Activated CD8-positive, alpha-beta memory T cell treated with anti-CD3 and anti-CD28 coated beads, Interleukin-2, amount 10 ng/mL, durations not matched to agents 7 days and 5 days (primary cell): ENCODE measurements at places on chromosomes 7 and 10. TPM values are rescaled to one million over a fixed set of nuclear protein-coding genes. Genes with fewer than 3 reads are reported as not detected.

Gene HOGA1
- not detected for total RNA-seq

Gene FOXP2
- 0.28 TPM for total RNA-seq

Gene RET
- 0.38 TPM for total RNA-seq

Gene CAMK1D
- total RNA-seq, result 2.8 TPM

Gene HACD1
- 6.6 TPM for total RNA-seq

Gene TEX36
- not detected for total RNA-seq

Gene INHBA
- total RNA-seq, result not detected

Gene PARG
- total RNA-seq, result 29.1 TPM

DNA sequence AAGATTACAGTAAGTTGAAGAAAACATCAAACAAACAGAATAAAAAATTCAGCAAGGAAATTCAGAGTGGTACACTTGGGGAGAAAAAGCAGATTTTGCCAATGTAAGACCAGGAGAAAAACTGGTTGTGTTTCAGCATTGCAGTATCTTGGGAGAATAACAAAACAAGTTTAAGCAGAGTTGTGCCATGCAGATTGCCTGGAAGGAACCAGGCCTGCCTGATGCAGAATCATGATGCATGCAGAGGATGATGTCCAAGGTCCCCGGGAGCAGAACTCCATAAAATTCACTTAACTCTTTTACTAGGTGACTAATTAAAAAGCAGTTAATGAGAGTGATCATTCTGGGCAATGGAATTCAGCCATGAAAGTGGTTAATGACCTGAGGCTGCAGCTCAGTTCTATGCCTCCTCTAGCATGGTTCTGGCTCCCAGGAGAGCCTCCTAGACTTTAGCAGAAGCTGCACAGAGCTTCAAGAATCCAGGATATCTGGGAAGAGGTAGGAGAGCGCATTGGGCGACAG, 379.7 kb upstream of the C7orf33 start:
- no peak overlapping the region for H3K27ac ChIP-seq
- no peak overlapping the region for H3K4me3 ChIP-seq
- H3K27me3 ChIP-seq, result peaks cover 9% of the 10 kb centered on the region
- no peak for DNase-seq

GRCh38 chr7:117459735-117460134, 20.1 kb upstream of the CFTR start:
- DNase-seq, result no peak
- no peak overlapping the region for H3K27ac ChIP-seq
- no peaks in the 10 kb centered on the region for H3K4me1 ChIP-seq
- no peaks in the 10 kb centered on the region for H3K27me3 ChIP-seq
- H3K4me3 ChIP-seq, result no peak overlapping the region
- no peaks in the 10 kb centered on the region for H3K36me3 ChIP-seq

- no peak for DNase-seq
- no peaks in the 10 kb centered on the region for H3K36me3 ChIP-seq
- H3K4me1 ChIP-seq, result no peaks in the 10 kb centered on the region
- H3K27me3 ChIP-seq, result no peaks in the 10 kb centered on the region
- no peak overlapping the region for H3K27ac ChIP-seq
These were observed 1452.2 kb downstream of the REEP3 start for GRCh38 chr10:64973391-64973790.

- H3K27ac ChIP-seq, result no peak overlapping the region
- DNase-seq, result no peak
- peaks cover 10% of the 10 kb centered on the region for H3K36me3 ChIP-seq
- no peak overlapping the region for H3K4me3 ChIP-seq
- no peaks in the 10 kb centered on the region for H3K27me3 ChIP-seq
- H3K4me1 ChIP-seq, result peaks cover 12% of the 10 kb centered on the region
These were observed 554 bp downstream of the FRA10AC1 start for GRCh38 chr10:93701866-93702209.

DNA sequence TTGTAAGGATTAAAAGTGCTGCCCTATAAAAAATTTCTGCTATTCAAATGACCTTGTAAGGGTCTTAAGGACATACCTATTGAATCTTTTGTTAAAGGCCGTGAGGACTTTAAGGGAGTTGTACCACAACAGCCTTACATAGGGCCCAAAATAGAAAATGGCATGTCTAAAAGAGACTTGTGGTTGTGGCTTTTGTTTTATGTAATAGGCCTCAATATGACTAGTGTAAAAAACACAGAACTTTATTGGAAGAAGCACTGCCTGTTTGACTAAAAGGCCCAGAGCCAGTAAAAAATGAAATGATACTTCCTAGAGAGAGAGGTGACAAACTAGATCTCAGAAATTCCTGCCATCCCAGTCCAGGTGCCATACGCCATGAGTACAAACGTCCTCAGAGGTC, 286.6 kb downstream of the SEMA3D start:
- H3K27me3 ChIP-seq, result no peaks in the 10 kb centered on the region
- H3K4me3 ChIP-seq, result no peak overlapping the region
- no peaks in the 10 kb centered on the region for H3K36me3 ChIP-seq
- H3K4me1 ChIP-seq, result no peaks in the 10 kb centered on the region

- no peaks in the 10 kb centered on the region for H3K4me1 ChIP-seq
- no peak for DNase-seq
- peaks cover 3% of the 10 kb centered on the region for H3K36me3 ChIP-seq
These were observed 32.5 kb downstream of the LANCL2 start for GRCh38 chr7:55397617-55398016.

DNA sequence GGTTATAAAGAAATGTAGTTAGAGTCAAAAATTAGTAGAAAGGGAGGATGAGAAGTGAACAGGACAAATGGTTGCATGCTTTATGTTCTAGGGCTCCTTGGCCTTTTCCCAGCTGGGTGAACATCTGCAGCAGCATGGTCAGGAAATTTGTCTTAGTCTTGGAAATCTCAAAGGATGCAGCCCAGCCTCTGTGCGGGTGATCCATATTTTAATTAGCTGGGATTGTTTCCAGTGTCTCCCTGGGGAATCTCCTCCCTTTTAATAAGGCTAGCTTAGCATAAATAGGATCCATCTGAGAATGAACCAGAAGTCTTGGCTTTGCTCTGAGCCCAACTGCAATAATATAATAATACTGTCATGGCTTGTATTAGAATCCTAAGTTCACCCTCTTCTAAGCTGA, 198.3 kb downstream of the PRKG1 start:
- no peak for DNase-seq
- no peak overlapping the region for H3K4me3 ChIP-seq
- no peaks in the 10 kb centered on the region for H3K36me3 ChIP-seq
- H3K27me3 ChIP-seq, result no peaks in the 10 kb centered on the region

GRCh38 chr10:93657757-93658156, 44.6 kb downstream of the FRA10AC1 start:
- H3K4me1 ChIP-seq, result no peaks in the 10 kb centered on the region
- DNase-seq, result no peak
- H3K27me3 ChIP-seq, result no peaks in the 10 kb centered on the region
- no peak overlapping the region for H3K27ac ChIP-seq

DNA sequence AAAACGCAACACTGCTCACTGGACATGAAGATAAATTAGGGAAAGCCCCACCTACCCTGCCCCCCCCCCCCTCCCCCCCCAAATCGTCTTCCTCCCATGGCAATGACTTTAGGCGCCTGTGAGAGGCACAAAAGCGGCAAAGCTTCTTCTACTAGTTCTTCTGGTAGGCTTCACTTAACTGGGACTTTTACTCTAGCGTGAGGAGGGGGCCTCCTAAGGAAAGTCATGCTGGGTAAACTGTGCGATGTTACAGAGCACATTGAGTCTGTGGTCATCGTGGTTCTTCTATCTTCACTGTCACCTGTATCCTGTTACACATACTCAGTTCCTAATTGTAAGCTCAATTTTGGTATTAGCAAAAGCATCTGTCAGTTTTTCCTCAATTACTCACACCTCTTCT, 25.1 kb downstream of the HSPB1 start:
- no peak overlapping the region for H3K4me3 ChIP-seq
- no peak for DNase-seq
- H3K36me3 ChIP-seq, result peaks cover 35% of the 10 kb centered on the region
- no peaks in the 10 kb centered on the region for H3K27me3 ChIP-seq

- H3K36me3 ChIP-seq, result peaks cover 8% of the 10 kb centered on the region
- H3K4me3 ChIP-seq, result peak overlapping the region; percentile 94
- H3K4me1 ChIP-seq, result peaks cover 39% of the 10 kb centered on the region
- no peak for DNase-seq
These were observed 775 bp downstream of the STARD3NL start for GRCh38 chr7:38178695-38179344.

- H3K36me3 ChIP-seq, result peaks cover 7% of the 10 kb centered on the region
- no peak for DNase-seq
- H3K27ac ChIP-seq, result no peak overlapping the region
- peaks cover 52% of the 10 kb centered on the region for H3K4me1 ChIP-seq
- no peak overlapping the region for H3K4me3 ChIP-seq
- no peaks in the 10 kb centered on the region for H3K27me3 ChIP-seq
These were observed 35.8 kb downstream of the GBF1 start for GRCh38 chr10:102281102-102281487.

DNA sequence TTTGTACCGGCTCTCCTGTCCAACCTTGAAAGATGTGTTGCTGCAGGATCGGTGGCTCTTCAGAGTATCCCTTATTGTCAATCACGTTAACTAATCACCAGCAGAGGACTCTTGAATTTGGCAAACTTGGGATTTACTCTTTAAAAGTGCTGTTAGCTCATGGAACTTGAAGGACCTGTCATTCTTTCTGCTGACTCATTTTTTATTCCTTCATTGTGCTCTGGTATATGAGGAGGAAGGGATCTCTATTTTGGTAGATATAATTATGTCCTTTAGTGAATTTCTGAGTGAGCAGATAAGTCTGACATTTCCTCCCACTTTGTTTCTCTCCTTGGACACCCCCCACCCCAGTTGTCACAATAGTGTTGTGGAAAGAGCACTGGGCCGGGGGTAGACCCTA, 175.1 kb upstream of the HDAC9 start:
- DNase-seq, result no peak
- H3K27ac ChIP-seq, result no peak overlapping the region
- no peak overlapping the region for H3K4me3 ChIP-seq
- no peaks in the 10 kb centered on the region for H3K4me1 ChIP-seq
